ENCODE measurements at places on chromosomes 16 and 17.

DNA sequence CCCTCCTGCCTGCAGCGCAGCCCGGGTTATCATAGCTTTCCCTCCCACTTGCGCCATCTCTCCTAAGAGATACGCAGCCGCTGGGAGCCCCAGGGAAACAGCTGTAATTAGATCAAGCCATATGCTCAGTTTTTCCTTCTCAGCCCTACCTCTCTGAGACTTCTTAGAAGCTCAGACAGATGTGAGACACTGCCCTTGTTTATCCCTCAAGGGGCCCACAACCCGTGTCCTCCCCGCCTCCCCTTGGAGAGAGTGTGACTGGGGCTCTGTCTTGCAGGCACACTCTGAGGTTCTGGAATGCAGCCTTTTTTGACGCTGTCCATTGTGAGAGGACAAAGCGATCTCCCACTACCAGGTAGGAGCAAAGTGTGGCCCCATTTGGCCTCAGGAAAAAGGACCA lies 31.2 kb downstream of the CIBAR2 start:
- DNase-seq, result no peak

DNA sequence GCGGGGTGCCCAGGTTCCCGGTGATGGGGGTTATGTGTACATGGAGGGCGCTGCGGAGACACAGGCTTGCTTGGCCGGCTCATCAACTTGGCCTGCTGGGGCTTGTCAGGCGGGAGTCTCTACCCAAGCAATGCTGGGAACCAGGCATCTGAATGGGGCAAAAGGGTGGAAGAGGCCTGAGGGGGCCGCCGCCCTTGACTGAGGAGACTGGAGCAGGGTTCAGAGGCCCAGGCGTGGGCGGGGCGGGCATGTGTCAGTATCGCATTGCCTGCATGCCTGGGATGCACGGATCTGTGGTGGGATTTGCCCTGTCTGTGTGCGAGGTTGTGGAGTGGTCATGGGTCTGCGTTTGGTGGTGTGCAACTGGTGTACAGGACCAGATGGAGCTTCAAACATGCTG lies 21.1 kb downstream of the ARHGAP23 start:
- DNase-seq, result no peak

GRCh38 chr17:6075050-6075449 lies 4.9 kb downstream of the WSCD1 start:
- no peak for DNase-seq

DNA sequence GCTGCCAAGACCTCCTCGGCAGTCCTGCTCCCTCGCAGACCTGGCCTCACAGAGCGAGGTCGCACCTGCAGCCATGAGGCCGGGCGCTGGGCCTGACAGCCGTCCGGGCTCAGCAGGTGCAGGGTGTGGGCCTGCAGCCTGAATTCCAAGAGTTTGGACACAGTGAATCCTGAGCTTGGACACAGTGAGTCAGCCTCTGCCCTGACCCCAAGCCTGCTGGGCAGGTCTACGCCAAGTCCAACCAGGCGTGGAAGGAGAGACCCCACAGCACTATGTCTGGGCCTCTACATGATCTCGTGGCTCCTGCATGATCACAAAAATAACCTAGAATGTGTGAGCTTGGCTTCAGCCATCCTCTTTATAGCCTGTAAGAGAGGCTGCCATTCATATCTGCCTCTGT lies 121.0 kb downstream of the C16orf95 start:
- no peak for DNase-seq

DNA sequence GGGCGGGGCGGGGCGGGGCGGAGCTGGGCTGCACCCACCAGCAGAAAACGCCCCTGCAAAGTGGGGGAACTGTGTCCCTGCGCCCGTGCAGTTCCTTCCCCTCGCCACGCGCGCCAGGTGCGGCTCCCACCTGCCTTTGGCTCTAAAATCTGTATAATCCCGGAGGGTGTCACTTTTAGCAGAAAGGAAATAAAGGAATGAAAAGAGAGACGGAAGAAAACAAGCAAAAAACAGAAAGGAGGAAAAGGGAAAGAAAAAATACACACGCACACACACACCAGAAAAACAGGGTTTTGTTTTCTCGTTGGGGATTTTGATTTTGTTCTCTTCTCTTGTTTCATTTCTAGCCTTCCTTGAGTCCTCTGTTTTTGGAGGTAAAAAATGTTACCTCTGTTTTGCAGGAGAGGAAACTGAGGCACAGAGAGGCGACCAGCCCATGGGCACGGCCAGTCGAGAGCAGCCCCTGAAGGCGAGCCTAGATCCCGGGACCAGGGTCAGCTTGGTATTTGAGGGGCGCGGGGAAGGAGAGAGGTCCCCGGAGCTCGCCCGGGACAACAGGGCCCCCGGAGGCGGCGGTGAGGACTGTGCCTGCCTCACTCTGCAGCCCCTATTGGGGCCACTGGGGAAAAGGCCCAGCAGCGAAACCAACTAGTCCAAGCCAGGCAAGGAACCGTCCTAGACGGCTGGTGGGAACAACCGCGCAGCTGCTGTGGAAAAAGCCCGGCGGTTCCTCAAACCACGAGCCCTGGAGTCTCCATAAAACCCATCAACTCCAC lies 594 bp upstream of the CARHSP1 start:
- DNase-seq, result no peak

DNA sequence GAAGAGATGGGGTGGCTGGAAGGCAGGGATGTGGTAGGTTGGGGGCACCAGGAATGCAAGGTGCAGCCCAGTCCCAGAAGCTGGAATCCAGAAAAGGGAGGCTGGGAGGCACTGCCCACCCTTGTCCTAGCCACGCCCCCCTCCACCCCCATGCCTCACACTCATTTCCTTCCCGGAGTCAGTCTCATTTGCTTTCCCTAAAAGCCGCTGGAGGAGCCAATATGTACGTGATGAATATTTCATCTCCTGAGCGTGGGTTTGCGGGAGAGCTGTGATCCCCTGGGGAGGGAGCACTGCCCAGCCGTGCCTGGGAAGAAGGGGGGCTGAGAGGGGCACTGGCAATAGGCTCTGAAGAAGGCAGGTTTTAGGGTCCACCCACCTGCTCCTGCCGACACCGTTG lies 124.5 kb upstream of the LHX1 start:
- DNase-seq, result no peak
